HT1080 (cell line): ENCODE measurements at places on chromosomes 11 and 22. TPM values are rescaled to one million over a fixed set of nuclear protein-coding genes. Genes with fewer than 3 reads are reported as not detected.
A peak's percentile ranks its signal among the peaks of the same experiment; 100 is the strongest.

- peak; percentile 95 for DNase-seq
Measured at GRCh38 chr22:50305923-50306566, 1.4 kb downstream of the PLXNB2 start.

GRCh38 chr22:46593211-46593681 is 26.9 kb upstream of the GRAMD4 start:
- DNase-seq: no peak

DNA sequence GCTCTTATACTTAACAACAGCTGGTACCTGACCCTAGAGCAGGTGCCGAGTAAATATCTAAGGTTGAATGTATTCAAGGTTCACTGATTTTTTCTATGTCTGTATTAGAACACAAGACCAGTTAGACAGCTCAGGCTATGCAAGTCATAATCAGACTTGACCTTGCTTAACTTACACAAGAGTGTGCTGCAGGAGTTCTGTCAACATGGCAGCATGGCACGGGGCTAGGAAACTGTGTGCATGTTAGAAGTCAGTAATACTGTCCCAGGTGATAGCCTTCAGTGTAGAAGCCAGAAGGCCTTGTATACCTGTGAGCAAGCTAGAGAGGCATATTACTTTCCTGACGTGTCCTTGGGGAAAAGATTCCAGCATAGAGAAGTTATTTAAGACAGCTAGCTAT is 253.1 kb downstream of the FAT3 start:
- DNase-seq: no peak

DNA sequence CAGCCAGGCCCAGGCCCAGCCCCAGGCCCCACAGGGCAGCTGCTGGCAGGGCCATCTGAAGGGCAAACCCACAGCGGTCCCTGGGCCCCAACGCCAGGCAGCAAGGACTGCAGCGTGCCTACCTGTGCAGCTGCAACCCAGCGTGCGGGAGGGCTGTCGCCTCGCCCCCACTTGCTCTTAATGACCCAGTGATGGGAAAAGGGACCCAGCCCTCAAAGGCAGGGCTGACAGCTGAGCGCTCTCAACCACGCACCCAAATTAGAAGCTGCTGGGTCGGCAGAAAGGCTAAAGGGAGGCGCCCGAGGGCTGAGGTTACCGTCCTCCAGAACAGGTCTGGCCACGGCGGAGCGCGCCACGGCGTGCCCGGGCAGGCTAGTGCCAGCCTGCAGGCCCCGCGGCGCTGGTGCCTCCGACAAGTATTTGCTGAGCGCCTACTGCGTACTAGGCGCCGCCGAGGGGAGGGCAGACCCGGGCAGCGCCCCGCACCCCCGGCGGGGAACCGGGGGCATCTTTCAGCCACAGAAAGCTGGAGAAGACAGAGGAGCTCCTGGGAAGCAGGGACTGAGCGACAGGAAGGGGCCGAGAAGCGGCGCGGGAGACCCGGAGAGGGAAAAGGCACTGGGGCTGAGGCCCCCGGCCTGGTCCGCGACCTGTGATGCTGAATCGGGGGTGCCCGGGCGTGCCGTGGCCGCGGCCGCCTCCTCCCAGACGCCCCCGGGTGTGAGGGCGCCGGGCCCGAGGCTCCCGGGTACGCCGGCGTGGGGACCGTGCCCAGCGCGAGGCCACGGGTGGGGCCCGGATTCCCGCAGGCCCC is 773 bp downstream of the HRAS start:
- DNase-seq: no peak

DNA sequence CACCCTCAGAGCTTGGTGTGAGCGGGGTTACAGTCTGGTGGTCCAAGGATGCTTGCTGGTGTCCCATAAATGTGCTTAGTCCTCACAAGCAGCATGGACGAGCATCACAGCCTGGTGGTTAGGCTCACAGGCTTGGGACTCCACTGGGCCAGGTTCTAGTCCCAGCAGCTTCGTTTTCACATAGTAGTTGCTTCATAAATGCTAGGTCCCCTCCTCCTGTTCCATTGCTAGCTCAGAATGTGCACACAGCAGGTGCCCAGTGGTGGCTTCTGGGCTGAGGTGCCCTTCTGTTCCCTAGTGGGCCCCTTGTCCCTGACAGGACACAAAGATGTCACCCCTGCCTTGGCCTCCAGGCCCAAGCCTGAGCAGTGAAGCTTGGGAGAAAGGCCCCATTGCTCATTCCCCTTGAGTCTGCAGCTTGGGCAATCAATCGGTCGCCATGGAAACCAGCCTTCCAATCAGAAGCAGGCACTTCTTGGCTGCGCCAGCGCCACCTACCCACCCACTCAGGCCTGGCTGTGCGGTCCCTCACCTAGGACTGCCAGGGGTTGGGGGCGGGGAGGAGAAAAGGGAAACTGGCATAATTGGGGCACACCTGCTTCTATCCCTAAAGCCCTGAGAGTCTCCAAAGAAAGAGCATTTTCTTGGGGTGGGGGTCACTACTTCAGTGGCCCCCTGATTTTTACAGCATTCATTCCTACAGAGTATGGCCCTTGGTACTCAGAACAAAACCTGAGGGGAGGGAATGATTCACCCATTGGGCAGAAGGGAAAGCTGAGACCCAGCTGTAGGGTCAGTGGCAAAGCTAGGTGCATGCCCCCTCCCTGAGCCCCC is 48.1 kb downstream of the CYTH4 start:
- peak; percentile 88 for DNase-seq

DNA sequence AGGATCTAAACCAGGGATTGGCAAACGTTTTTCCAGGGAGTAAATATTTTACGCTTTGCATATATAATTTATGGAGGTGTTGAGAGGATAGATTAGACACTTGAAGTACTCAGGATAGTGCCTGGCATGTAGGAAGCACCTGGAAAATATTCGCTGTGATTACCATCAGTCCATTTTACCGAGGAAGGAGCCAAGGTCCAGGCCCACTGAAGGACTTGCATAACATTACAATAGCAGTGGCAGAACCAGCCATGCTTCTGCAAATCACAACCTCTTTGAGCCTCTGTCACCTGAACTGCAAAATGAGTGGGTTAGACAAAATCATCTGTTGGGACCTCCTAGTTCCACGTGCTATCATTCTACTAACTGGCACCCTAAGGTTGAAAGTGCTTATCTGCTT is 5.4 kb downstream of the FUT4 start:
- no peak for DNase-seq

Gene OR2D3
- total RNA-seq: not detected in 2 replicates

Gene FXYD6
- total RNA-seq: 0.87 and 1.1 TPM in 2 replicates
